Heart left ventricle (tissue), 16 donors: ENCODE measurements at places on chromosomes 16 and 17. TPM values are rescaled to one million over a fixed set of nuclear protein-coding genes. Genes with fewer than 3 reads are reported as not detected.
A peak's percentile ranks its signal among the peaks of the same experiment; 100 is the strongest.

GRCh38 chr17:76867578-76868175 lies 527 bp upstream of the MGAT5B start:
- H3K4me3 ChIP-seq = no peak overlapping the region
- H3K36me3 ChIP-seq = no peaks in the 10 kb centered on the region
- H3K4me1 ChIP-seq = peaks cover 7% of the 10 kb centered on the region
- no peak overlapping the region for H3K27ac ChIP-seq
- DNase-seq = no peak

DNA sequence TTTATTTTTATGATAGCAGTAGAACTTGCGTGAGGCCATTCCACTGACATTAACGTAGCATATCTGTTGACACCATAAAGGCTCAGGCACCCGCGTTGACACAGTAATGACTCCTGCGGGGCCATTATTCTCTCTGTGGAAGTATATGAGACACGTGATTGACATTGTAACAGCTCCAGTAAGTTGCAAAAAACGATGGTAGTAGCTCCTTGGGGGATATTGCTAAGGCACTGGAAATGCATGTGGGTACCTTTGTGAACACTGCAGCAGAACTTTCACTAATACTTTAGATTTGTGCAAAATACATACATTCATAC lies 918.8 kb upstream of the CDH8 start:
- no peak for DNase-seq
- no peak overlapping the region for H3K27ac ChIP-seq
- H3K4me1 ChIP-seq = no peaks in the 10 kb centered on the region
- H3K36me3 ChIP-seq = no peaks in the 10 kb centered on the region
- no peaks in the 10 kb centered on the region for H3K27me3 ChIP-seq
- H3K4me3 ChIP-seq = no peak overlapping the region

GRCh38 chr16:89035669-89036570 lies 57.7 kb upstream of the ACSF3 start:
- peaks cover 4% of the 10 kb centered on the region for H3K27me3 ChIP-seq
- H3K4me3 ChIP-seq = no peak overlapping the region
- H3K36me3 ChIP-seq = no peaks in the 10 kb centered on the region
- H3K4me1 ChIP-seq = no peaks in the 10 kb centered on the region

DNA sequence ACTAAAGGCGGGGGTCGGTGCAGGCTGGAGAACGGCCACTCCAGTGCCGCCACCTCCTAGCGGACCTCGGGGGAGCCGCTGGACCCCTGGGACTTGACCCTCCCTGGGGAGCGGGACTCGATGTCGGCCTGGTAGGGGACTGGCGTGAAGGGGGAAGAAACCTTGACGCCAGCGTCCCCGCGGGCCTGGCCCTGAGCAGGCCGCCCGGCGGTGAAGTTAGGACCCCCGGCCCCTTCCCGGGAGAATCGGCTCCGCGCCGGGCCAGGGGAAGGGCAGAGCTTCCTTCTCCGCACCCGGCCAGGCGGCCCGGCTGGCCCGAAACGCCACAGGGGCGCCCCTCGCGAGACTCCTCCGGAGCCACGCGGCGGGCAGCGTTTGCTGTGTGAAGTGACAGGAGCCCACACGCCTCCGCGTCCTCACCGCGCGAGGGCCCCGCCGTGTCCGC lies 389 bp downstream of the DUS1L start:
- DNase-seq = no peak
- peaks cover 33% of the 10 kb centered on the region for H3K36me3 ChIP-seq
- peaks cover 22% of the 10 kb centered on the region for H3K4me1 ChIP-seq
- no peaks in the 10 kb centered on the region for H3K27me3 ChIP-seq

- DNase-seq = no peak
- H3K36me3 ChIP-seq = peaks cover 4% of the 10 kb centered on the region
- H3K27ac ChIP-seq = no peak overlapping the region
- H3K27me3 ChIP-seq = no peaks in the 10 kb centered on the region
These were observed 16.4 kb downstream of the ATP6V0D1 start for GRCh38 chr16:67464565-67464964.

DNA sequence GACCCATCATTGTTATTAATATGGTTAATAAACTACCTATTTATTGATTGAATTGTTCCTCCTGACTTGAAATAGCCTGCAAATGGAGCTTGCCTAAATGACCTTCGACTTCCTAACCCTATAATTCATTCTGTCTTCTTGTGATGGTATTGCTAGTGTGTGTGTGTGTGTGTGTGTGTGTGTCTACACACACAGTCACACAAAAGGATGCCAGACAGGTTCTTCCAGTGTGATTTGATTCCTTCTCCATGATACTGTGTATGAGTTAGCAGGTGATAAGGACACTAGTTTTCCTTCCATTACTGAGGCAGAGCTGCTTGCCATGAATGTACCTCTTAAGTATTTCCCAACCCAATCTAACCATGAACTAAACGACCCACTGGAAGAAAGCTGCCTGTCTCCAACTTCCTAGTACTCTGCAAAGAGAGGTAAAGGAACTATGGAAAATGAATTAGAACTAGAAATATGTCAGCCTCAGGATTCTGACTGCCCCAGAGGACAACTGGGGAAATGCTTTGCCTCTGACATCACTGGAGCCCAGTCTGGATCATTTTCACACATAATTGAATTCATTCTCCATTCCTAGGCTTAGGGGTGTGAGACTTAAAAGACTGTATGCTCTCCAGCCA lies 3.5 kb upstream of the CDC6 start:
- no peaks in the 10 kb centered on the region for H3K27me3 ChIP-seq
- DNase-seq = no peak
- H3K27ac ChIP-seq = no peak overlapping the region
- H3K36me3 ChIP-seq = peaks cover 39% of the 10 kb centered on the region
- peaks cover 22% of the 10 kb centered on the region for H3K4me1 ChIP-seq

- DNase-seq = peak; percentile 44
- peaks cover 14% of the 10 kb centered on the region for H3K4me1 ChIP-seq
- peak overlapping the region; percentile 46 for H3K27ac ChIP-seq
- H3K36me3 ChIP-seq = peaks cover 24% of the 10 kb centered on the region
These were observed 11.8 kb downstream of the MAP2K3 start for GRCh38 chr17:21296097-21297025.

DNA sequence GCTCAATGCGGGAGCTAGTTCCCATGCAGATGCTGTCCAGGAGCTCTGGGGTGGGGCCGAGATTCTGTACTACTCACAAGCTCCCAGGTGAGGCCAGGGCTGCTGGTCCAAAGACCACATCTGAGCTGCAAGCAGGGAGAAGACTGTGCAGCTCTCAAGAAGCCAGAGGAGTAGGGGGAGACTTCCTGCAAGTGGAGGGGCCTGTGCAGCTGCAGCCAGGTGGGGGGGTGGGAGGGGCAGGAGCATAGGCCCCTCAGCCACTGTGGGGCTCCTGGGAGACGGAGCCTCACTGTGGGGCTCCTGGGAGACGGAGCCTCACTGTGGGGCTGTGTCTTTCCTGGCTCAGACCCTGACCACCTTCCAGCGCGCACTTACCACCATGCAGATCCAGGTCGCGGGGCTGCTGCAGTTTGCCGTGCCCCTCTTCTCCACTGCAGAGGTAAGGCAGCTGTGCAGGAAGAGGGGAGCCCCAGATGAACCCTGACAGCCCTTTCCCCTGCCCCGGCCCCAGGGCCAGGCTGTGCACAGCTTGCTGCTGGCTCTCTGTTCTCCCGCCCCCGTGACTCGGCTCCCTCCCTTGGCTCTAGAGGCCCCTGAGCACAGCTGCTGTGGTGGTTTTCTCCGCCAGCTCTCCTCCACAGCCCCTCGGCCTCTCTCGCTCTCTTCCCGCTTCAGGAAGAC lies 24.3 kb upstream of the DNAI2 start:
- H3K27me3 ChIP-seq = no peaks in the 10 kb centered on the region
- H3K27ac ChIP-seq = no peak overlapping the region
- H3K4me3 ChIP-seq = no peak overlapping the region
- H3K36me3 ChIP-seq = peaks cover 13% of the 10 kb centered on the region

DNA sequence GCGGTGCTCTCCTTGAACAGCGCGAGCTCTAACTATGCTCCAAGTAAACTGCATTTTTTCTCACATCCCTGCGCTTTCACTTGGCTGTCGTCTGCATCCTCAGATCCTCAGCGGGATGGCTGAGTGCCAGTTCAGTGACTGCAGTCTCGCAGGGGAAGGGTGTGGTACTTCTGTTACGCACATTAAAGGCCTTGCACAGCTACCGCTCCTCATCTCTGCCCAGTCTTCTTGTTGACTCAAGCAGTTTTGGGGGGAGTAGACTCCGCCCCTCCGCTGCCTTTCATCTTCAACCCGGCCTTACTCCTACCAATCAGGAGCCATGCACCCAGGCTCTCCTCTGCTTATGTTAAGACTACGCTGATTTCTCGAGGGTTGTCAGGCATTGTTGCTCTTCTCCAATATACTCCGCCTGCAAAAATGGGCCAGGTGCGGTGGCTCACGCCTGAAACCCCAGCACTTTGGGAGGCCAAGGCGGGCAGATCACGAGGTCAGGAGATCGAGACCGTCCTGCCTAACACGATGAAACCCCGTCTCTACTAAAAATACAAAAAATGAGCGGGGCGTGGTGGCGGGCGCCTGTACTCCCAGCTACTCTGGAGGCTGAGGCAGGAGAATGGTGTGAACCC lies 10.0 kb downstream of the ATP5PD start:
- H3K4me1 ChIP-seq = peaks cover 46% of the 10 kb centered on the region
- peak; percentile 94 for DNase-seq
- H3K36me3 ChIP-seq = peaks cover 39% of the 10 kb centered on the region
- H3K27me3 ChIP-seq = no peaks in the 10 kb centered on the region

DNA sequence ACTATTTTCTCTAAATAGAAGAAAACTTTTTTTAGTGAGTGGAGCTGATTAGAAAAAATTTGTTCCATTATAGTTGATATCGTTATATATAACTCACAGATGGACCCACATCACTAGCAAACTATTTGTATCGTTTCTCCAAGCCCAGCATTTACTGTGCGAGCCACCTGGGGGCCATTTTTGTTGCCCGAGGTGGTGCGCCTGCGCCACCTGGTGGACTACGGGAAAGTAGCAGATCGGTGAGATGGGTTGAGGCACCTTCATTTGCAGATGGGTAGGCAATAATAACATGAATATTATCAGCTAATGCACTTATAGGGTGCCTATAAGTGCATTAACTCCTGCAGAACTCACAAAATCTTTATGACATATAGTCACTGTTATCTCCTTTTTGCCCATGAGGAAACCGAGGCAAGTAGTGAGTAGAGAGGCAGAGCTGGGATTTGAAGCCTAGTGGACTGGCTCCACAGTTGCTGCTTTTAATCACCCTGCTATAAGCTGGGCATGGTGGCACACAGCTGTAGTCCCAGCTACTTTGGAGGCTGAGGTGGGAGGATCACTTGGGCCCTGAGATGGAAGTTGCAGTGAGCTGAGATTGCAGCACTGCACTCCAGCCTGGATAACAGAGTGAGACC lies 23.2 kb upstream of the NTN1 start:
- H3K4me1 ChIP-seq = peaks cover 10% of the 10 kb centered on the region
- peak; percentile 44 for DNase-seq

Gene PSMD11
- total RNA-seq = 52.7 TPM

Gene GAS7
- total RNA-seq = 57.4 TPM

Gene NAA38
- 60.9 TPM for total RNA-seq

Gene NPIPA2
- total RNA-seq = 1.4 TPM

Gene CES5A
- not detected for total RNA-seq
